Ascending aorta (tissue), 2 donors: ENCODE measurements at places on chromosomes 6 and 20.

GRCh38 chr20:36856691-36857635 lies 19.0 kb upstream of the TLDC2 start:
- DNase-seq: no peak

GRCh38 chr20:45104786-45105185 lies 3.9 kb upstream of the KCNS1 start:
- no peak for DNase-seq

DNA sequence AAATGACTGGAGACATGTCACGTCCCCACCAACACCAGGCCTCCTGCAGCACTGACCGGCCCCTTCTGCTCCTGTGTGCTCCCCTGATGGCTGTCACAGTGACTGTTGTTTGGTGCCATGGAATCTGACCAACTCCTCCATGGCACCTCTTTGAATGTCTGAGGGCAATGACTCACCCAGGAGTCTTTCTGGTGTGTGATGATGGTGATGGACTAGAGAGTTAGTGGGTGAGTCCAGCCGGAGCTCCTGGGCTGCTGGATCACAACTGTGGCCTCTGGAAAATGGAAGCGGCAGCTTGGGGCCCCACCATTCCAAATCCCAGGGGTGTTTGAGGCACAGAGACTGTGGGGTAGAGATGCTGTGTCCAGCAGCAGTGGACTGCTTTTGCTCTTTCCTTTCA lies 133.3 kb downstream of the TFAP2C start:
- DNase-seq: no peak

DNA sequence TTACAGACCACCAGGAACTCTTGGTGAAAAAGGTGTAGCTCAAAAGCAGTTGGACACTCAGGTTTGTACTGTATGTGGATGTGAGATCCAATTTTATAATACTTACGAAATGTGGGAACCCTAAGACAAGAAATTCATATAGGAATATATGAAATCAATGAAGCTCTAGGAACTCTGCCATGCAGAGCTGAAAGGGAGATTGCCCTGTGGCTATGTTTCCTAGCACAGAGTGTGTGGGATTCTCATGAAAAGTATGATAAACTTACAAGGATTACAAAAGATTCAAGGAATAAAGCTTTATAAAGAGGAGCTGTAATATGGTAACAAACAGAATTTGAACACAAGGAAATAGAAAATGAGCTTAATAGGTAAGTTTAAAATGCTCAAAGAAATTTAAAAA lies 205.7 kb upstream of the FAM83B start:
- DNase-seq: no peak

- no peak for DNase-seq
These were observed 83.1 kb downstream of the MYLK4 start for GRCh38 chr6:2667617-2668016.

DNA sequence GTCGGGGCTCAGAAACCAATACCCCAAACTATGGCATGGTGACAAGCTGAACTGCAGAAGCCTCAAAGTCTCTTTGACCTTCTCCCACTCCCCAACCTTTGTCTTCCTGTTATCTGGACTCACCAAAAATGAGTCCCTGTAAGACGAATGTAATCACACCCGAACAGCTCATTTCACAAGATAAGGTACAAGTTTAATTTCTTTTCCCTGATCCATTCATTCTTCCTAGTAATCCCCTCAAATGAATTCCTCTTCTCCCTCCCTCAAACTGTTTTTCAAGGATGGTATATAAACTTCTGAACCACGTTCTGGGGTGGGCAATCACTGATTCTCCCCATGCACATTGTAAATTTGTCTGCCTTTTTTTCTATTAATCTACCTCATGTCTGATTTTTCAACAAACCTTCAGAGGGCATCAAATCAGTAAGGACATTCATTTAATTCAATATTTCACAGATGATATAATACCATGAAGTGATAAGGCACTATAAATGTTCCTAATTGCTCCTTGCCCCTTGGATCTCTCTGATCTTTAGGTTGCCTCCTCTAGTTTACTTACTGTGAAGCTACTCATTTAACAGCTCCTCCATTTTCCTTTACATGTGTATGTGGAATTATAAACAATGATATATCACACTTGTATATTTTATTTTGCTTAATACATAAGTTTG lies 77.2 kb downstream of the OR2B2 start:
- DNase-seq: no peak

- DNase-seq: no peak
These were observed 73.5 kb upstream of the NFATC2 start for GRCh38 chr20:51616060-51616459.

DNA sequence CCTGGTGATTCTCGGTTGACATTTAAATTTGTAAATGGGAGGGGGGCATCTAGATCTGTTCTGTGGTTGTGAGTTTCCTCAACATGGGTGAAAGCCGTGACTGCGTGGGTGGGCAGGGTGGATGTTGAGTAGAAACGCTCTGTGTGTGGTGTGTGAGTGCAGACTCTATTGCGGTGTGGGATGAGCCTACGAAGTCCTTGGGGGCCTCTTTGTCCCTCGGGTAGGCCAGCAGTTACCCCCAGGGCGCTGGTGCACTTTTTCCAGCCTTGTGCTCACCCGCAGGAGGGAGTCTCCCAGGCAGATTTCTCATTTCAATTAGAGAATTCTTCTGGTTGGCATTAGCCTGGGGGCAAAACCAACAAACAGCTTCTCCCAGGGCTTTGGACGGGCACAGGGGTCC lies 10.6 kb downstream of the TOX2 start:
- DNase-seq: no peak

DNA sequence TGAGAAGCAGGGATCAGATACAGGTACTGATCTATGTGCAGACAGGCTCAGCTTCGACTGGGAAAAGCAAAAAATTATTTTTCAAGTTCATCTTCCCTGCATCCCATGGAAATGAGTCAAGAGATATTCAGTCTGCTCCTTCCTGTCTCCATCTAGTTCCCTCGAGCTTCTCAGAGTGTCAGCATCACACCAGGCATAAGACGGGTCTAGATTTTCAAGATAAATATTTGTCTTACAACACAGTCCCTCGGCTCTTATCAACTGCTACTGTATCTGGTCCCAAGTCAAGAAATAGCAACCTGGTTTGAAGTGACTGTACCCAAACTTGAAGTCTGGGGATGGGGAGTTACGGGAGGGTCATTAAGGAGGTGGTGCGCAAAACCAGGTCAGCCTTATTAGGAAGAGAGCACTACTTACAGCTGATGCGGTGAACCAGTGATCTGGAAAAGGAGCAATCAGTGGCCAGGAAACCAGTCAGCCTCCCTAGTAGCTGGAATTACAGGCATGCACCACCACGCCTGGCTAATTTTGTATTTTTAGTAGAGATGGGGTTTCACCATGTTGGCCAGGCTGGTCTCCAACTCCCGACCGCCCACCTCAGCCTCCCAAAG lies 29.7 kb downstream of the ZMYND8 start:
- no peak for DNase-seq

- no peak for DNase-seq
These were observed 72.1 kb downstream of the FOXA2 start for GRCh38 chr20:22511943-22512910.

DNA sequence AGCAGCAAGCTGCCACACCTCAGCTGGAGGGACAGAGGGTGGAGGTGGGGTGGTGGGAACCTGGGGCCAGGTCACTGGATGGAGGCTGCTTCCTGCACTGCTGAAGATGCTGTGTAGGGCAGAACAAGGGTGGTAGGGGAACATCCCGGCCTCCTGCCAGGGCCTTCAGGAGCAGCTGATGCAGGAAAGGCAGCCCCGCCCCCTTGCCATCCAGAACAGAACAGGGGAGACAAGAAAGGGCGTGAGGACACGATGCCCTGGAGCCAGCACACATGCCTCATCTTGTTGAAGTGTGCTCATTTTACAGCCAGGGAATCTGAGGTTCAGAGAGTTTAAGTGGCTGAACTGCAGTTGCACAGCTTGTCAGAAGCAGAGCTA lies 43.1 kb upstream of the PHACTR3 start:
- peak; percentile 50 for DNase-seq

DNA sequence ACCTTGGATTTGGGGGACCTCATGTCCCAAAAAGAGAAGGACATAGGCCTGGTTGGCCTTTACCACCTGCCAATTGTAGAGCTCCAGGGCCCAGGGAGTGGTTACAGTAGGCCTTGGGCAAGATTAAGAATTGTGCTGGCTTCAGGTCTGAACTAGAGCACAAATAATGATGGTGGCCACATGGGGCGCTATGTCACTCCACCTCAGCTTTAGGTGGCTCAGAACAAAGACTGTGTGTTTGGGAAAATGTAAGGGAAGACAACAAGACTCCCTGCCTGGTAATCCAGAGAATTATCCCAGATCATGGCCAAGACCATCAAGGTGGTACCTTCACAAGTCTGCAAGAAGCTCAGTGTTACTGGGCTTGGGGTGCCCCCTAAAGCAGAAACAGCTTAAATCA lies 224.9 kb upstream of the OPRM1 start:
- no peak for DNase-seq

DNA sequence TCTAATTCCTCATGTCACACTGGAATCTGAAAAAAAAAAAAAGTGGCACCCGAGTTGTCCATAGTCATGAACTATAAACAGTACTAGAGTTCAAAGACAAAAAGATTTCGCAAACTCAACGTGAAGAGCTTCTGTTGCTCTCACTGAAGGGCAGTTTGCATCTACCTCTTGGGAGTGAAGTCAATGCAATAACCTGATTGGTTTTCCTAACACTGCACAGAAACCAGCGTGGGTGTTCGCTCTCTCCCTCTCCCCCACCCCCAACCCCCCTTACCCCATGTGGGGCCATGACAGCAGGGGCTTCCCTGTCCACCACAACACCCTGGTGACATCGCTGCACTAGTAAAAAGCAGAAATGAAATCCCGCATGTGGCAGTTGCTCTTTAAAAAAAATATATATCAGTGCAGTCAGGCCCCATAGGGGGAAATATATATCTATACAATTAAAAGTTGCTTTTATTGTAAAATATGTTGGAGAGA lies 66.9 kb downstream of the GMPR start:
- DNase-seq: no peak

DNA sequence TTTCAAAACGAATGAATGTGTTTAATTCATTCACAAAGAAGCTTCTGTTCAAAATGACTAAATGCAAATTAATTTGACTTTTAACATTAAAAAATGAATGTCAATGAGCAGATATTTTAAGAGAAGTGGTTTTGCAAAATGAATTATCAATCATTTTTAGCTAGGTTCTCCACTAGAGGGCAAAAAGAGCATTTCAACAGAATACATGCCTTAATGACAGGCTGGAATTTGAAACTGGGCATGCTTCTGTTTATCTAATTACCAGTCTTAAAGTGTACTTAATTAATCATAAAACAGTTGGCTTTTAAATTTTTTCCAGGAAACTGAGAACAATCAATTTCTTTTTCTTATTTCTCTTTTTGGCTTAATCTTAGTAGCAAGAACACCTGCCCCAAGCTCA lies 63.8 kb upstream of the TINAG start:
- DNase-seq: no peak

DNA sequence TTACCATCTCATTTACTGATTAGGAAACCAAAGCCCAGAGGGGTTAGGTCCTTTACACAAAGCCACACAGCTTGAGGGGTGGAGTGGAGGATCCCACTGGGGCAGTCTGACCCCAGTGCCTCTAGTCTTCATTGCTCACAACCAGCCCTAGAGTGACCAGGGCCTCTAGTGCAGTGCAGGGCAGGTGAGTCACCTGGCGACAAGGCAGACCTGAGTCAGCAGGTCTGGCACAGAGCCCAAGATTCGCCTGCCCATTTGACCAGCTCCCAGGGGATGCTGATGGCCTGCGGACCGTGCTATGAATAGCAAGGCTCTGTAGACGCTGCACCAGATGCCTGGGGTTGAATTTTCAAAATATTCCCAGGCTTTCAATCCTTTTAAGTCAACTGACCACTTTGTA lies 29.9 kb downstream of the CDH26 start:
- no peak for DNase-seq

GRCh38 chr6:170366248-170366960 lies 59.8 kb downstream of the FAM120B start:
- DNase-seq: no peak

- no peak for DNase-seq
These were observed 59.8 kb upstream of the MANEA start for GRCh38 chr6:95517568-95517967.

- DNase-seq: no peak
These were observed 94.3 kb downstream of the CEBPB start for GRCh38 chr20:50284811-50285375.

- no peak for DNase-seq
These were observed 12.3 kb downstream of the CYP21A2 start for GRCh38 chr6:32050562-32050961.

- no peak for DNase-seq
These were observed 49.8 kb downstream of the SMOC2 start for GRCh38 chr6:168490757-168491156.

GRCh38 chr6:78059171-78059570 lies 406.3 kb downstream of the MEI4 start:
- DNase-seq: no peak

DNA sequence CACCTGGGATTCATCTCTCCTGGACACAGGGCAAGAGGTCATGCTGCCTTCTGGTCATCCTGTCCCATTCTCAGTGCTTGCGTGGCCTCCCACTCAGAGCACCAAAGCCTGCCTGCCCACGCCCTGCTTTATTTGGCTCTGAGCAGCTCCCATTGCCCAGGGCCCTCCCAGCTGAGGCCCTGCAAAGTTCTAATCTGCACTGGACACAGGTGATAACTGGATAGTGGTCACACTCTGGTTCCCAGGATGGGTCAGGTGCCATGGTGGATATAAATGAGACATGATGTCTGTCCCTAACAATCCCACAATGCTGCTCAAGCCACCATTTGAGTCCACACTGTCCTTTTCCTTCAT lies 39.5 kb downstream of the CPXM1 start:
- no peak for DNase-seq

- DNase-seq: no peak
These were observed 66.5 kb upstream of the IER3 start for GRCh38 chr6:30810813-30811339.

- DNase-seq: no peak
These were observed 769.7 kb downstream of the PTPRT start for GRCh38 chr20:42419814-42420532.

- no peak for DNase-seq
These were observed 60.0 kb downstream of the SYTL3 start for GRCh38 chr6:158709809-158710208.

- no peak for DNase-seq
These were observed 4.9 kb downstream of the RIMS4 start for GRCh38 chr20:44805335-44805978.
